Activated T-cell treated with anti-CD3 and anti-CD28 coated beads for 4 hours (primary cell): ENCODE measurements at places on chromosomes 1 and 21.
A peak's percentile ranks its signal among the peaks of the same experiment; 100 is the strongest.

DNA sequence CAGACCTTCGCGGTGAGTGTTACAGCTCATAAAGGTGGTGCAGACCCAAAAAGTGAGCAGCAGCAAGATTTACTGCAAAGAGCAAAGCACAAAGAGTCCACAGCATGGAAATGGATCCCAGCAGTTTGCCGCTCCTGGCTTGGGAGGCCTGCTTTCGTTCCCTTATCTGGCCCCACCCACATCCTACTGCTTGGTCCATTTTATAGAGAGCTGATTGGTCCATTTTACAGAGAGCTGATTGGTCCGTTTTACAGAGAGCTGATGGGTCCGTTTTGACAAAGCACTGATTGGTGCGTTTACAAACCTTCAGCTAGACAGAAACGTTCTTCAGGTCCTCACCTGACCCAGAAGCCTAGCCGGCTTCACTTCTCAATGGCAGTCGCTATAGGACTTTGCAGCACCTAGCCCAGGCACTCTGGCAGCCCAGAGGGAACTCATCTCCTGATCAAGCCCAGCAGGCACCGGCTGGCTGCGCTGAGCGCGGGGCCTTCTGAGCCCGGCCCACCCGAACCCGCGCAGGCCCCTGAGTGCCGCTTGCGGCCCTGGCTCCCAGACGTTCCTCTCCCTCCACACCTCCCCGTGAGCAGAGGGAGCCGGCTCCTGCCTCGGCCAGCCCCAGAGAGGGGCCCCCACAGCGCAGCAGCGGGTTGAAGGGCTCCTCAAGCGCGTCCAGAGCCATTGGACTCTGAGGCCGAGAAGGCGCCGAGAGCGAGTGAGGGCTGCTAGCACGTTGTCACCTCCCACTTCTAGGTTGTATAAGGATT is 200.3 kb downstream of the LMO4 start:
- DNase-seq, result no peak

GRCh38 chr1:117894078-117894477 is 35.3 kb downstream of the GDAP2 start:
- no peak for DNase-seq

DNA sequence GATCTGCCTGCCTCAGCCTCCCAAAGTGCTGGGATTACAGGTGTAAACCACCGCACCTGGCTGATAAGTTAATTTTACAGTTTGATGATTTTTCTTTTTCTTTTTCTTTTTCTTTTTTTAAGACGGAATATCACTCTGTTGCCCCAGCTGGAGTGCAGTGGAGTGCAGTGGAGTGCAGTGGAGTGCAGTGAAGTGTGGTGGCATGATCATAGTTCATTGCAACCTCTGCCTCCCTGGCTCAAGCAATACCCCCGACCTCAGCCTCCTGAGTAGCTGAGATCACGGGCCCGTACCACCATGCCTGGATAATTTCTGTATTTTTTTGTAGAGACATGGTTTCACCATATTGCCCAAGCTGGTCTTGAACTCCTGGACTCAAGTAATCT is 84.4 kb upstream of the CXADR start:
- no peak for DNase-seq

- no peak for DNase-seq
These were observed 40.4 kb upstream of the LDLRAP1 start for GRCh38 chr1:25502957-25503356.

- no peak for DNase-seq
These were observed 8.0 kb downstream of the PDXK start for GRCh38 chr21:43726686-43727518.

GRCh38 chr1:178055779-178056471 is 38.0 kb upstream of the RASAL2 start:
- DNase-seq, result no peak

- no peak for DNase-seq
These were observed 921.5 kb downstream of the TTLL7 start for GRCh38 chr1:83077411-83077810.

DNA sequence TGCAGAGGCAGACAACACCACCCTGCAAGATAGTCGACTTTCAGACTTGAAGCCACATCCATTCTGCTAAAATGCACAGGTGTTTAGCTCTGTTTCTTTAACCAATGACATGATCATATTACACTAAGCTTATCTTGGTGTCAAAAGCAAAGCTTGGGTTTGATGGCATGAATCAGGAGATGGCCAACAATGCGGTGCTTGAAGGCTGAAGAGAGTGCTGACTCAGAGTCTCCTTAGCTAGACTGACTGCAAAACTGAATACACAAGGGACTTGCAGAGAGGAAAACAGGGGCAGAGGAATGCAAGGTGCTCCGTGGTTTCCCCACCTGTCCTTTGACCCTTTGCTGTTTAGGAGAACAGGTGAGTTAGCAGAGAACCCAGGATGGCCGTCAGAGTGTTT is 262.6 kb downstream of the SIPA1L2 start:
- DNase-seq, result no peak

DNA sequence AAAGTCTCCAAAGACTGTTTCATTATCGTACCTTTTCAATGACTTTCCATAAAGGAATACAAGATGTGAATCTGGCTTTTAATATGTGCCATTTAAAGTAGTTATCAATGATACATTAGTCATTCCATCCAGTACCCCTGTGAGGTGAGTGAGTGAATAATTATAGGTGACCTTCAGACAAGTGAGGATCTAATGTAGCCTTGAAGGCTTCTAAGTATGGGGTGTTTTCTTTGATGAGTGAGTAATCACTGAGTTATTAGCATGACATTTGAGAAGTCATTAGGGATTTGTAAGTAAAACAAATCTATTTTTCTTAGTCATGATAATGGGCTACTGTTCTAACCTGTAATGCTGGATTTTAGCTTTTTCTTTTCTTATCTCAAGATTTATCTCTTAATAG is 831.4 kb downstream of the ADGRL2 start:
- no peak for DNase-seq

GRCh38 chr1:64864018-64864940 is 102.1 kb downstream of the JAK1 start:
- DNase-seq, result peak; percentile 17

- no peak for DNase-seq
These were observed 7.7 kb downstream of the SUCO start for GRCh38 chr1:172540635-172541034.

- DNase-seq, result no peak
These were observed 27.8 kb upstream of the HYI start for GRCh38 chr1:43481491-43481890.

- no peak for DNase-seq
These were observed 5.3 kb downstream of the HTR1D start for GRCh38 chr1:23211955-23212354.

DNA sequence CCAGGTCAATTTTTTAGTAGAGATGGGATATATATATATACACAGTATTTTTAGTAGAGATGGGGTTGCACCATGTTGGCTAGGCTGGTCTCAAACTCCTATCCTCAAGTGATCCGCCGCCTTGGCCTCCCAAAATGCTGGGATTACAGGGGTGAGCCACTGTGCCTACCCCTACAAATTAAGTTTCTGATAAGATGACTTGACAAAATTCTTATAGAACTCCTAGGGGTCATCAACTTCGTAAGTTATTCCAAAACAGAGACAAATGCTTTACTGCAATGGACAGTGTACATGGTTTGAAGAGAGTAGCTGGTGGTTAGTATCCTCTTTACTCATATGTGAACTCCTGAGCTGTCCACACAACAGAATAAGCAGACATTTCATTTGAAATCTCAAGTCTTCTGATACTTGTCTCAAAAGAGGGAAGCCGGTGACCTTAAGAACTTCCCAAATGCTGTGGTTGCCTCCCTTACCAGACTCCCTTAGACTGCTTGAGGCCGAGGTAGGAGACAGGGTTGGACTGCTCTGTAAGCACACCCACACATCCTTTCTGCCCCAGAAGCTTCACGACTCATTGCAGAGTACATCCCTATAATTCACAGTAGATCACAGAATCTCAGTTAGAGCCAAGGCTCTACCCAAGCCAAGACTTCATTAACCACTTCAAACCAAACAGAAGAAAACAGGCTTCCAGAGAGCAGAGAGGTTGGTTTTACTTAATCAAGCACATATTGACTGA is 244.1 kb upstream of the IRF2BP2 start:
- no peak for DNase-seq

DNA sequence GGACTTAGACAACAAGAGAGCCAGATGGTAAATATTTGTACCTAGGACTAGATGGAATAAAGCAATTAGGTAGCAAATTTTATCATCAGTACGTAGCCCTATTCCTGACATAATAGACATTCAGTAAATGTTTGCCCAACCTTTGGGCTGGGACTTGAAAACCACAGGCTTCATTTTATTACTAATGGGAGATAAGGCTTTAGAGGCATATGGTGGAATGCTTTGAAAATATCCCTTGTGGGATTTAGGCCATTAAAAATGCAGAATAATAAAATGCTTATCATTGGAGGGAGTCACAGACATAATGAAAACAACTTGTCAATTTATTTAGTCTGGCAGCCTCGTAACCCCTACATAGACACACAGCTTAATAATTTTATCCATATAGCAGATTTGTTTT is 296.1 kb upstream of the SPAG17 start:
- DNase-seq, result no peak

DNA sequence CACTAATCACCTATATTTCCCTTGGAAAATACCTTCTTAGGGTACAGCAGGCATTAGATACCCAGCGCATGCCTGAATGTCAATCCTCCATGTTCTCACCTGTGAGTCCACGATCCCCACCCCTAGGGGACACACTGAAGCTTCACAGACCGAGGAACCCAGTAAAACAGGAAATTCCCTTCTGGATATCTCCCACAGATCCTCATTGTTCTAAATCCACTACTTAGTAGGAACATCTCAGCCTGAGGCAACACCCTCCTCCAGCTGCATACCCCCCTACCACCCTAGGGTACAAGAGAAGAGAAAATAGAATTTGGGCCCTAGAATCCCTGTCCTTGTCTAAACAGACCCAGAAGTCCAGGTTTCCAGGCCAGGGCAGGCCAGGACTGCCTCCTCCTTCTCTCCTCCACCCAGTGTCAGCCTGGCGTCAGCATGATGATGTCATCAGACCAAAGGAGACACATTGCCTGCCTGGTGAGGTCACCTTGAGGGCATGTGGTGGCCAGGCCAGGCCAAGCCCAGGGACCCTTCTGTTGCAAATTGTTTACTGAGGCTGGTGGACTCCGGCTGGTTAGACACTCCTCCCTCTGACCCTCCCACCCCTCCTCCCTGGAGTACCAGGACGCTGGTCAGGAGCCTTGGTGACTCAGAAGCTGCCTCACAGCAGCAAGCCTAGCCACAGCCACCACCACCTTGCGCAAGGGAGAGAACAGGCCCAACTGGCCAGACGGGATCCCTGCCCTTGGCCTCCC is 6.2 kb downstream of the NECTIN4 start:
- DNase-seq, result no peak

- DNase-seq, result no peak
These were observed 58.6 kb downstream of the RPRD2 start for GRCh38 chr1:150422541-150422940.

DNA sequence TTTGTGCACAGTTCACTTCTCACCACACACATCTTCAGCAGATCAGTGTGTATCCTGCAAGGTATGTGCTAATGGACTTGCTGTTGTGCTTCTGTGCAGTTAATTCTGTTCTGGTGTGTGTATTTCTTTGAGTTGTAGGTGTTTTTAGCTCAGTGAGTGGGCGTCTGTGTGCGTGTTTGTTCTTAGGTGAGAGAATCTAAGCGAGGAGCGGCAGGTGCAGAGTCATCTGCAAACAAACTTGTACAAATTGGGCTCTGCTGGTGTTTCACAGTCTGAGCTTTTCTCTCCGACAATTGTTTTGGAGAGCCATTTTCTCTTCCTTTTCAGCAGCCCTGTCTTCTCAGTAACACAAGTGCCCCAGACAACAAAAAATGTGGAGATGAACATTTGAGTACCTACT is 43.6 kb downstream of the ACP6 start:
- no peak for DNase-seq

GRCh38 chr1:214446772-214447556 is 104.4 kb downstream of the PTPN14 start:
- no peak for DNase-seq

DNA sequence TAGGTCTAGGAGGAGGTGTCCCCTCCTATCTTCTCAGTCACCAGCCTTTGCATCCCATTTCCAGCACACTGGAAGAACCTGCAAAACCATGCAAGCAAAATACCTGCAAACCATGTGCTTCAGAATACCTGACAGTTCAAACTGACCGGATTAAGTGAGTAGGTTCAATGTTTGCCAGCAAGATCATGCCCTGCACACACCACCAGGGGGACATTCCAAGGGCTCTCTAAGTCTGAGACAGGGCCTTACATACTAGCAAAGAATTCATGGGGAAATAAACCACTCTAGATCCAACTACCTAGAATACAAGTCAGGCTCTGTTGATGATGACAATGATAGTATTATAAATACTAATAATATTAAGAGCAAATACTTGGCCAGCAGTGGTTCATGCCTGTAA is 27.6 kb downstream of the INPP5B start:
- no peak for DNase-seq

- DNase-seq, result no peak
These were observed 7.2 kb downstream of the INAVA start for GRCh38 chr1:200901796-200902444.

- DNase-seq, result no peak
These were observed 16.0 kb upstream of the RSPO1 start for GRCh38 chr1:37650721-37651120.

DNA sequence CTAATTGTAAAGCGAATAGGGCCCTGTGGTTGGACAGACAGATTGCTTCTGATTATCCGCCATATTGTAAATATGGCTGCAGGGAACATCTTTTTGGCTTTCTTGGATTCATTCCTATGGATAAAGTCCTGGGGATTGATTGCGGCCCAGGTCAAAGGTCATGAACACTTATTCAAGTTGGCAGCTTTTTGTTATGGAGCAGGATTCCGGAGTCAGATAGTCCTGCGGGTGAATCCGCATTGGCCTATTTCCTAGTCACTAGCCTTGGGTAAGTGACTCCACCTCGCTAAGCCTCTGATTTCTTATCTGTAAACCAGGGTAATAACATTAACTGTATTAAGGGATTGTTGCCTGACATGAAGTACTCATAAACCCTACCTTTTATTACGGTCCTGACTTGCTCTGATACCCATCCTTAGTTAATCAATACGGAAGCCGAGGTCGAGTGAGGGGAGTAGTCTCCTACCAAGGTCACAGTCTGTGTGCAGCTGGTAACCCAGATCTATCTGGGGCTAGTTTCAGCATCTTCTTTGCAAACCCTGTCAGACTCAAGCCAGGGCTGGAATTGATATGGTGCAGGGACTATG is 31.7 kb downstream of the EDN2 start:
- DNase-seq, result no peak
